ENCODE measurements at places on chromosomes 12 and 14.

DNA sequence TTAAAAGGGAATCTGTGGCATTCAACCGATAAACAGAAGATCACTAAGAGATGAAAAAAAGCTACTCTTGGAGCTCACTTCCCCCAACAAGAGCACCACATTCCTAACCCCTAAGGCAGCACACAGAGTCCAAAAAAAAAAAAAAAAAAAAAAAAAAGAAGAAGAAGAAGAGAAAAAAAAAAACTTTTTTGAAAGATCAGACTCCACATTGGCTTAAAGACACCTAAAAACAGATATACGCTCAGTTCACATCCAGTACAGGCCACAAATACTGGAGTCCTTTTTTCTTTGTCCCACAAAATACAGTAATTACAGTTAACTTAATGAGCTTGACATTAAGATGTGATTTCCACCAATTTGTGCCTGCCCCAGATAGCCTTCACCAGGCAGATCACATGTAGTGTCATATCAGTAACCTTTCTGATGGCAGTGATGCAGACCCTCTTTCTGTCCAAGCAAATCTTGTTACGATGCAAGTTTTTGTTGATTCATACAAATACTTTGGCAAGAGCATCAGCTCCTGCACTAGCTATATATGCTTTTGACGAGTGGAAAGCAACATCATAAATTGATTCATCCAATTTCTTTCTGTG, 20.7 kb downstream of the COCH start:
- DNase-seq: no peak

DNA sequence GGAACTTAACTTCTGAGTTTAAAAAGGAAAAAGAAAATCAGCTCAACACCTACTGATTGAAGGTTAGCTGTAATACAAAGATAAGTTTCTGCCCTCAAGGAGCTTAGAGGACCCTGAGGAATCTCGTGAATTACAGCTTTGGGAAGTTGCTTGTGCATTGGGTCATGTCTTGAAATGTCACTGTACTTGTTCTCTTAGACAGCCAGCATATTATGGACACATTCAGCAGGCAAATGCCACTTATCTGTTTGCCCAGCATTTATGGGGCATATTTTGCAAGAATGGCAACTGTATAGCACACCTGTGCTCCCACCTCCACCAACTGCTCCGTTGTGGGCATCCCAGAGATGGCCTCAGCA, 263.6 kb upstream of the CRY1 start:
- no peak for DNase-seq

DNA sequence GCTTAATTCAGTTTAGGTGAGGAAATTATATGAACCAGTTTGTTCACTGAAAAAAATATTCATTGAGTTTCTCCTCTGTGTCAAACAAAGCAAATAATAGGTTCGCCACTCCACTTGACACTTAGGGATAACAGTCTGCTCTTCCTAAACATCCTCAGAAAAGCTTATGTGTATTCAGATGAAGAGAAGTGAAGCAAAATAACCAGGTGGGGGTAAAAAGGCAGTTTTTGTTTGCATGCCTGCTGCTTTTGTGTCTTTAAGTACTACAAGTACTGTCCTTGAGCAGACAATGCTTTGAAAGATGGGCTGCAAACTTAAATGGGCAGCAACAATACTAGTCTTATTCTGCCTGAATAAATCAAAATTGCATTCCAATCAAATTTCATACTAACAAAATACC, 910.7 kb upstream of the MDGA2 start:
- DNase-seq: no peak

DNA sequence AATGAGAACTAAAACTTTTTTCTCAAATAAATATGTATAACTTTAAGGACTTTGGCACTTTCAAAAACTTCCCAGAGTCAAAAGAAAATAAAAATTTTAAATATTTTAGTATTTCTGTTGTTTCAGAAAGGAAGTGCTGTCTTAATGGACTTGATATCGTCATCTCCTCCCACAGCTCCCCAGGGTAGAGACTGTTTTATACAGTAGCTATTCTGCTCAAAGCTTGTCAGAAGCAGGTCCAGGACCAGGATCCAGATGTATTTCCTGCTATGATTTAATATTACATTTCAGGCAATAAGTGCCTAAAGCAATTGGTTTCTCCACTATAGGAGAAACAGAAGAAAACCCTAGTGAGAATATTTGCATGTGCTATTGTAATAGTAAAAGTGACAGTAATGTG, 218.5 kb upstream of the G2E3 start:
- DNase-seq: no peak

GRCh38 chr12:12207746-12208145, 59.1 kb downstream of the LRP6 start:
- no peak for DNase-seq

Measured in germinal center (tissue), 1 donor.